Psoas muscle (tissue), 8 donors: ENCODE measurements at places on chromosomes 13 and 19.

- DNase-seq = no peak
Observed at GRCh38 chr19:5801796-5802619, 2.9 kb upstream of the NRTN start.

- no peak for DNase-seq
Observed at GRCh38 chr19:33405254-33405552, 31.7 kb downstream of the CEBPG start.

DNA sequence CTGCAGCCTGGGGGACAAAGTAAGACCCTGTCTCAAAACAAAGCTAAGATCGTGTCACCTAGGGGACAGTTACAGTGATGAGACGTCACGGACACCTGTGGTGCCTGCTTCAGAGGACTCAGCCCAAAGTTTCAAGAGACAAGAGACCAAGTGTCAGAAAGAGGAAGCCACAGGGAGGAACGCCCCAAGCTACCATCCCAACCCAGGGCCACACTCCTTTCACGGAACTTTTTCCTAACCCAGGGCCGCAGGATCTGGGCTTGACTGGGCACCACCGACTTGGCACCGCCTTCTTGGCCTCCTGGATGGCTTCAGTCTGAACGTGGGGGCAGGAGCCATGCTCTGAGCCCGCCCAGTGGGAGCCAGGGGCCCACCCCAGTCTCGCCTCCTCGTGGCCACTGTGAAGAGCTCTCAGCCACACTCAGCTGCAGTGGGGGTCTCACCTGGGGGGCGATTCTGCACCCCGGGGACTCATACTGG is 8.5 kb downstream of the MOB3A start:
- DNase-seq = peak; percentile 65

DNA sequence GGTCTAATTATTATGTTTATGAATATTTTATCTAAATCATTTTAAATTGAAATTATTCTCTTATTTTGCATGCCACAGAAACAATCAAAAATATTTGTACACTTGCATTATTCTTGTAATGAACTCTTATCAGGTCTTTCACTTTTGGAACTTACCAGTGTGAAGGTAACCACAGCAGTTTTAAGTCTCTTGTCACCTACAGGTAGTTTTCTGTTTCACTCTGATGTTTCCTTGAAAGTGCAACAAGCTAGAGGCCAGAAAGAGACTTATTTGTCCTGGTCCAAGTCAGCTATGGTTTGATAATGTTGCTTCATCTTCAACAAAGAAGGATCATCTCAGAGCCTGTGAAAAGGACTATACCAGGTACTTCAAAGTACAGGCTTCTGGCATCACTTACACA is 133.4 kb upstream of the NBEA start:
- no peak for DNase-seq

DNA sequence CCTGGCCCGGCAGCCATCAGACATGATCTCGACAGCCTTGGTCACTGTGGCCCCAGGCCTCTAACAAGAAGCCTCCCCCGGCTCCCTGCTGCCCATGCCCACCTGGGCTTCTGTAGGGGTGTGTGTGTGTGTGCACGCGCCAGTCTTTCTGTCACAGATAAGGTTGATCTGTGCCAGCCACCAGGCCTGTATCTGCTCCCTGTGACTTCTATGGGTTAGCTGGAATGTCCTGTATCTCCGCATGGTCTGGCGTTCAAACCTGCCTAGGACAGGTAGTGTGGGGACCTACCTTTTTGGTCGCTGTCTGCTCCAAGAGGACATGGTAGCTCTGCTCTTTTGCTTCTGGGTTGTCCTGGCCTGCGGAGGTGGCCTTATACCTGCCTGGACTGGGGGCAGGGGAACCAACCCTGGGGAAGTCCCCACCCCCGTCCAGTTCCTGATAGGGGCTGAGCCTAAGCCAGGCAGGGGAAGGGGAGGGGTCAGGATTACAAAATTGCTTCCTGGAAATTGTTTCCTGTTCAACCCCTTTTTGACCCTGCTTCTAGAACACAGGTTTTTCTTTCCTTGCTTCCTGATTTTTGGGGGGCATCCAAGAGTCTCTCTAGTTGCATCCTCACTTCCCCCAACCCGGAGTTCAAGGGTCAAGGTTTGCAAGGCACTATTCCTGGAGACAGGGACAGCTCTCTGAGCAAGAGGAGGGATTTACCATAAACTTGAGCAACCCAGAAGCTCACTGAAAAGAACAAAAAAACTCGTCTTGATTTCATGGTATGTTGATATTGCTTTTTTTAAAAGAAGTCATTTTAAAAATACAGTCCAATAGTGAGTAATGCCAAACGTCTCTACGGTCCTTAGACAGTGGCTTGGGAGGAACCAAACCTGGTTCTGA is at the start of gene LRG1:
Gene LRG1 (minus strand): TSS at position 344 of the 889 bp plus-strand sequence. CDS start 23 bp downstream, at position 321.
- DNase-seq = no peak

DNA sequence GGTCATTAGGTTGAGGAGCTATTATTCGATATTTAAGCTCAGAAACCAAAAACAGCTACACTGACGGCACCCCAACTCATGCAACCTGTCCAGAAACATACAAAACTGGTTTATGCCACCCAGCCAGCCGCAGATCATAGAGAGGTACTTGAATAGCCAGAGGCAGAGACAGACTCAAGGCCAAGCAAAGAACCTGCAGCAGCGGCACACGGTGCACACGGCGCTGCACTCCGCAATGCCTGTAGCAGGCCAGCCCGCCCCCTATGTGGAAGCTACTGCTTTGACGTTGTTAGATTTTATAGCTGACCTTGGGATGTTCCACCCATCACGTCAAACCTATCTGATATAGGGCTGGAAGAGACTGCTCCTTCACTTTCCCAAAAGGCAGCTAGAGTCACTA is 11.9 kb upstream of the DHRS12 start:
- DNase-seq = no peak

DNA sequence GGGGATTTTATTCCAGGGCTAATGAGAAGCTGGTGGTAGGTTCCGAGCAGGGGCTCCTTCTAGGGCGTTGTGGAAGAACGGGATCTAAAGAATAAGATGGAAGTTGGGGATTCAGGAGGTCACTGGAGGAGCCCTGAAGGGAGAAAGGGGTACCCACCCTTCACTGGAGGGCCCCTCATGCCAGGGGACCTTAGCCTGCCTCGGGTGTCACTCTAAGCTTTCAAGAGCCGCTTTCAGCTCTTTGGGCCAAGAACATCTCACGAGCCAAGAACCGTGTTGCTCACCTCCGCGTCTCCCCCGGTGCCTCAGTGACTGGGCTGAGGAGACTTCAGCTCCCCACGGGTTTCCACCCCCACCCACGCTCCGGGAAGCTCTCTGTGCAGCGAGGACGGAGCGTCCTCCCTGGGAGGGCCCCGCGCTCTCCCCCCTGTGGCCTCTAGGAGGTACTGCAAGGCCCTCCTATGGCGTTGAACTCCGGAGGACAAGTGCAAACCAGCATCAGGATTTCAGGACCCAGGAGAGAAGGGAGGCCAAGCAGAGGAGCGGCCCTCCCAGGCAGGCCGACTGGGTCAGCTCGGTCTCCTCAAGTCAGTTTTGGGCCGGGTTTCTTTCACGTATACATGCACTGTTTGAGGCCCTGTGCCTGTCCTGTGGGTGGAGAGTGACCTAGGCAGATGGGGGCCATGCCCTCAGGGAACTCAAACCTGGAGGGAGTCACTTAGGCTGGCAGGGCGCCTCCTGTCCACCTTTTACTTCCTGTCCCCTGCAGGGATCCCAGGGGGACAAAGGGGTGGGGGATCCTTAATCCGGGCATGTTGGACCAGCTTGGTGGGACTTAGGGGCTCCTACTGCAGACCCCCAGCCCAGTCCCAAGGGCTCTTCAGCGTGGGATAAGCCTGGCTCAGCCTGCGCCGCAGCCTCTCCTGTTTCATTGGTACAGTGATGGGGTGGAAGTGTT is 5.1 kb upstream of the KRTDAP start:
- peak; percentile 78 for DNase-seq

DNA sequence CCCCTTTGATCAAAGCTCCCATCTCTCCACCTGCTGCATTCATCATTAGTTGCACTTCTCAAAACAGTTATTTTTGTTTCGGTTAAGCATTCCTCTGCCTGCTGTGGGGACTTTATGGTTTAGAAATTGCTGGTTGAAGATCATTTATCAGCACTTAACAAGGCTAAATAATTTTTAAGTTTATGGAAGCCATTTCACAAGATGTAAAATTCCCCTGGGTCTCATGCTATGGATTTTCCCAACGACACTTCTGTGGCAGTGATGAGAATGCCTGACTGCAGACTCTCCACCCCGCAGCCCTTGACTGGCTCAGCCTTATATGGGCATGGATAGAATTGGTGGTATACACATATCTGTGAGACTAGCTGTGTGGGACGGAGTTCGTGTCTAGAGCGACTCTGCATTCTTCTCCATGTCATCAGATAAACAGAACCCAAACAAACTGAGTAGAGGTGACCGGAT is 52.8 kb downstream of the COL4A2 start:
- no peak for DNase-seq

GRCh38 chr13:49681842-49682435 is 9.3 kb downstream of the EBPL start:
- no peak for DNase-seq

GRCh38 chr13:51771418-51772104 is 32.4 kb downstream of the DHRS12 start:
- DNase-seq = no peak

- DNase-seq = no peak
Observed at GRCh38 chr13:48497669-48498068, 35.2 kb downstream of the RCBTB2 start.

DNA sequence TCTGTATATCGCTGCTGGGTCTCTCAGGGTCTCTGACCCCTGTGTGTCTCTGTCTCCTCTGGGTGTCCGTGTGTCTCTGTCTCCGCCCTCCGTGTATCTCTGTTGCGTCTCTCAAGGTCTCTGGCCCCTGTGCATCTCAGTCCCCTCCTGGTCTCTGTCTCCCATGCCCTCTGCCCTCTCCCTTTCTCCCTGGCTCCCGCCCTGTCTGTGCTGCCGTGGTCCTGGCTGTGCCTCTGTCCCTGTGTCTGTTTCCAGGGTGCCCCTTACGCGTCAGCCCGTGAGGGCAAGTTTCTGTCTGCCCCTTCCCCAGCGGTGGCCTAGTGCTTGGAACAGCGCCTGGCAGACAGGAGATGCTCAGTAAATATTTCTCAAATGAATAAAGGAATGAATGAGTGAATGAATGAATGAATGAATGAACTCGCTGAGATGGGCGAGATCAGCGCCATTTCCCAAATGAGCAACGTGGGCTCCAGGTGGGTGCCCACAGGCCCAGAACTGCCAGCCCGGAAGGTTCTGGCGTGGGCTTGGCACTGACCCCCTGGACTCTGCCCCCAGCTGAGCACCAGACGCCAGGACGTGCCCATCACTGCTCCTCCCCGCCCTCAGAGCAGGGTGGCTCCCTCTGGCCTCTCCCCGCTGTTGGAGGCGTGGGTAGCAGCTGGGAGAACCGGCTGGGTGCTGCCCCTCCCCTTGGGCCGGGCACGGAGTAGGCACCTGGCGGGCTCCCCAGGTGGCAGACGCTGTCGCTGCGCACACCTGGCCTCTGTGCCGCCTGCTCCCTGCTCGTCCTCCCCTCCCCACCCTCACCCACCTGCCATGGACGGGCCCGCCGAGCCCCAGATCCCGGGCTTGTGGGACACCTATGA is at the start of gene SULT2B1:
Gene SULT2B1 (plus strand): TSS at position 736 of the 866 bp plus-strand sequence. CDS start 81 bp downstream, at position 817.
- DNase-seq = no peak

- no peak for DNase-seq
Observed at GRCh38 chr13:30163441-30163840, 143.9 kb downstream of the KATNAL1 start.

- DNase-seq = no peak
Observed at GRCh38 chr19:19338082-19338481, 17.5 kb downstream of the MAU2 start.

- no peak for DNase-seq
Observed at GRCh38 chr13:24179486-24179850, 18.9 kb downstream of the SPATA13 start.

DNA sequence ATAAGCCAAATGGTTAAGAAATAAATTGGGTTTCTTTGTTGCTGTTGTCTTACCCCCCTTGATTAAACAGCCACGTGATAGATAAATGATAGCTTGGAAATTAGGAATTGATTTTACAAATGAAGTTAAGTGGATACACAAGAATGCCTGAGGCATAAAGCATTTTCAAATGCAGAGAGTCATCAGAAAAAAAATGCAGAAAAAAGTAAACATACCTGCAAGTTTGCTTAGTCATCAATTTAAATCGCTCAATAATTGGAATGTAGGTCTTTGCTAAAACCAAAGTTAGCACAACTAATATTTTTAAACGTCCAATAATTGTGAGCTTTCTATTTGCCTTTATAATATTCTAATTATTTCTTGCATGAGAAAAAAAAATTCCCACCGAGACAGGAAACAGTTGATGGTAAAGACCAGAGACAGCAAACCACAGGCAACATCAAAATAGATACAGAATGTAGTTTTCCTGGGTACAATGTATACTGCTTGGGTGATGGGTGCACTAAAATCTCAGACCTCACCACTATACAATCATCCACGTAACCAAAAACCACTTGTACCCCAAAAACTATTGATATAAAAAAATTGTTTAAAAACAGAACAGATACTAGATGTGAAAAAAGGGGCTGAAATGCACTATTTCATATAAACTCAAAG is 924.0 kb downstream of the PCDH9 start:
- no peak for DNase-seq

DNA sequence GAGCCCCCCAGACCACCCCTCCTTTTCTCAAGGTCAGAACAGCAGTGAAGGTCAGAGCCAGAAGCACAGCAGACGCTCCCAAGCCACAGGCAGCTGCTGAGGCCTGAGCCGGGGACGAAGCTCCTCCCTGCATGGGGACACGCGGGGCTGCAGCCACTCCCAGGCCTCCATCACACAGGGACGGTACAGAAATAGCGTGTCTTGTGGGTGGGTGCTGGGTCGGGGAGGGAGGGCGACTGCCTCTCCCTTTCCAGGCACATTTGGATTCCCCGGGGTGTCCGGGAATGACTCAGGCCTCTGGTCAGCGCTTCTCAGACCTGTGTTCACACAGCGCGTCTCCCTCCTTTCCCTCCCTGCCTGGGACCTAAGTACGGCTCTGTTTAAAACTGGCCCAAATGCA is 33.2 kb downstream of the RASA3 start:
- peak; percentile 94 for DNase-seq

- no peak for DNase-seq
Observed at GRCh38 chr13:110737555-110737954, 24.1 kb downstream of the ING1 start.

GRCh38 chr13:44046428-44046827 is 166.7 kb downstream of the LACC1 start:
- no peak for DNase-seq

DNA sequence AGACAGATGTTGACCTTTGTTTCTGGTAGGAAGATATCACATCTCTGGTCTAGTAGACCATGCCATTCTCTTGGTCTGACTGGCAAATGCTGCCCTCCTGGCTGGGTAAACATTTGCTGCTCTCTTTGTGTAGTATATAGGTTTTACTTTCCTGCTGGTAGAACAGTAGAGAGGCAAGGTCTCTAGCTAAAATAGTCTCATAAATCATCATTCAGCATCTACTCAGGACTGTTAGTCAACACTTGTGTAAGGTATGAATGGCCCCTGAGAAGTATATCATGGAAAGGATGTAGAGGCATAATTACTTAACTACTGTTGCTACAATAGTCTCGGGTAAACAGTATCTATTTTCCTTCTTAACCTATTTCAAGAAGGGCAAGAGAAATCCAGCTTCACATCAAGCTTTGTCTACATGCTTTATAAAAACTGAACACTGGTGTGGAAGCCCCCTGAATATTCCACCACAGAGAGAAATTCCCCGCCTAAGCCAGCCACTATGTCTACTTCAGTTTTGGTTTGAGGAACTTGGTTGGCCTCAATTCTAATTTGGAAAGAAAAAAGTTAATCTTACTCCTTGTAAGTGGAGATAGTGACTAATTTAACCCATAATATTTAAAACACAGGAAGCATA is 18.4 kb upstream of the MYCBP2 start:
- DNase-seq = no peak
